Endodermal cell (in vitro differentiated cells): ENCODE measurements at places on chromosomes 5 and 9. TPM values are rescaled to one million over a fixed set of nuclear protein-coding genes. Genes with fewer than 3 reads are reported as not detected.

GRCh38 chr9:16726718-16727451 is 143.6 kb downstream of the BNC2 start:
- peak; percentile 91 for DNase-seq
- H3K4me3 ChIP-seq, result peak overlapping the region; percentile 86
- peaks cover 11% of the 10 kb centered on the region for H3K27me3 ChIP-seq
- H3K36me3 ChIP-seq, result no peaks in the 10 kb centered on the region

GRCh38 chr9:76989501-76989900 is 30.0 kb upstream of the FOXB2 start:
- H3K36me3 ChIP-seq, result no peaks in the 10 kb centered on the region
- no peak overlapping the region for H3K4me3 ChIP-seq
- no peak for DNase-seq
- no peak overlapping the region for H3K27ac ChIP-seq

DNA sequence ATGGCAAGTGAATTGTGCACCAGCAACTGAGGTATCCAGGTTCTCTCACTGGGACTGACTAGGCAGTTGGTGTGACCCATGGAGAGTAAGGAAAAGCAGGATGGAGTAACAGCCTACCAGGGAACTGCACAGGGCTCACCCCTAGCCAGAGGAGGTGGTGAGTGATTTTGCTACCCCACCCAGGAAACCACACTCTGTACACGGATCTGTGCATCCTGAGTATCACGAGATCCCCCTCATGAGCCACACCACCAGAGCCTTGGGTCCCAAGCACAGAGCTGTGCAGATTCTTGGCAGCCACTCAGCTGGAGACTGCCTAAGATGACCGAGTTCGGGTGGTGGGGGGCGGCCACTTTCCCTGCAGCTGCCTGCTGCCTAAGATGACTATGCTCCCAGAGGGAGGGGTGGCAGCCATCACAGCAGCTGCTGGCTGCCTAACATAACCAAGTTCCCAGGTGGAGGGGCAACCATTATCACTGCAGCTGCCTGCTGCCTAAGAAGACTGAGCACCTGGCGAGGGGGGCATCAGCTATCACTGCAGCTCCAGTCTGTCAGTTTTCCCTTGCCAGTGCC is 48.4 kb upstream of the EFNA5 start:
- H3K27ac ChIP-seq, result no peak overlapping the region
- DNase-seq, result no peak

- no peaks in the 10 kb centered on the region for H3K27me3 ChIP-seq
- no peak overlapping the region for H3K4me3 ChIP-seq
- H3K27ac ChIP-seq, result no peak overlapping the region
- H3K36me3 ChIP-seq, result no peaks in the 10 kb centered on the region
Observed at GRCh38 chr5:43371821-43372220, 40.4 kb downstream of the CCL28 start.

DNA sequence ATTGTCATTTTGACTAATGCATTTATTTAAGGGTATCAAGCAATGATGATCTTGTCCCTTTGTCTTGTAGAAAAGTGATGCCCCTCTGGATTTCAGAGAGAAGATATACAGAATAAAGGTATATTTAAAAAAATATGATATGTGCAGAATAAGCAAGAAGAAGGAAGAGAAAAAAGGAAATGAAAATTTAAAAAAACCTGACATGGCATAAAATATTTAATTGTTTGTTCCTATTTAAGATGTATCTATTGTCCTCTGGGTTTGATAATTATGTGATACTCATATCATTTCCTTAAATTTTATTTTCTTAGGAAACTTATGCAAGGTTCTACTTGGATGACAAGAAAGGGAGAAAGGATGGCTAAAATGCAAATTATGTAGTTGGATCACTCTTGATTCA is 983.7 kb upstream of the CDH6 start:
- H3K4me1 ChIP-seq, result no peaks in the 10 kb centered on the region
- H3K4me3 ChIP-seq, result no peak overlapping the region
- no peaks in the 10 kb centered on the region for H3K36me3 ChIP-seq
- no peak for DNase-seq
- no peak overlapping the region for H3K27ac ChIP-seq

DNA sequence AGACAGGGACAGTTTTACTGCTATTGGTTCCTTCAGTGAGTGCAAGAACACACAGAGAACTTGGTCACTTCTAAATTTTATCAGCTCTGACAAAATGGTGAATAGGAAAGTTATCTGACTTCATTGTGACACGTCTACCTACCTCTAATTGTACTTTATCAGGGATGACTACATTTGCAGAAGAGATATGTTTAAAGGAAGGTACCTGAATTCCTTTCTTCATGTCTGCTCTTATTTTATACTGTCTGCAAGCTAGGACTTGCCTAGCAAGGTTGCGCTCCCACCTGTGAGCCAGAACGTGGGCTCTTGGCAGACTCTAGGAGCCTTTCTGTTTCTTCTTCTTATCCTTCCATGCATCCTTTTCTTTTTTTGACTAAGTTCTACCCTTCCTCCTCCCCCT is 1.6 kb downstream of the SLC27A6 start:
- DNase-seq, result no peak
- peaks cover 29% of the 10 kb centered on the region for H3K27me3 ChIP-seq
- no peaks in the 10 kb centered on the region for H3K36me3 ChIP-seq
- H3K4me1 ChIP-seq, result peaks cover 3% of the 10 kb centered on the region
- no peak overlapping the region for H3K27ac ChIP-seq

- H3K4me3 ChIP-seq, result no peak overlapping the region
- H3K36me3 ChIP-seq, result no peaks in the 10 kb centered on the region
- no peaks in the 10 kb centered on the region for H3K4me1 ChIP-seq
- no peak for DNase-seq
Observed at GRCh38 chr9:80892703-80893102, 796.6 kb downstream of the TLE1 start.

The FOXE1 gene
- total RNA-seq, result 0.16 TPM in 1 of 3 replicates, not detected in the others

The SCGB3A2 gene
- total RNA-seq, result 1.1 to 1.8 TPM (median 1.3 TPM) in 3 replicates

The CDC20B gene
- 0.16 to 0.20 TPM in 2 of 3 replicates, not detected in the other for total RNA-seq

The TRPM3 gene
- 1.2 to 2.8 TPM (median 2.5 TPM) in 3 replicates for total RNA-seq

The RNF183 gene
- total RNA-seq, result 0.50 to 1.0 TPM (median 0.97 TPM) in 3 replicates

The OSTF1 gene
- total RNA-seq, result 19.1 and 20.5 TPM in 2 replicates

The PIP5K1B gene
- total RNA-seq, result 8.0 to 16.4 TPM (median 8.5 TPM) in 3 replicates
